Suppressor macrophage treated with lipopolysaccharide for 1 hour (primary cell): ENCODE measurements at places on chromosomes 1 and 21.
A peak's percentile ranks its signal among the peaks of the same experiment; 100 is the strongest.

GRCh38 chr1:172414331-172414730, 6.2 kb upstream of the C1orf105 start:
- DNase-seq, result no peak

- DNase-seq, result no peak
These were observed 64.8 kb downstream of the ATP2B4 start for GRCh38 chr1:203691447-203691846.

- no peak for DNase-seq
These were observed 75.4 kb downstream of the UBE4B start for GRCh38 chr1:10108134-10108663.

DNA sequence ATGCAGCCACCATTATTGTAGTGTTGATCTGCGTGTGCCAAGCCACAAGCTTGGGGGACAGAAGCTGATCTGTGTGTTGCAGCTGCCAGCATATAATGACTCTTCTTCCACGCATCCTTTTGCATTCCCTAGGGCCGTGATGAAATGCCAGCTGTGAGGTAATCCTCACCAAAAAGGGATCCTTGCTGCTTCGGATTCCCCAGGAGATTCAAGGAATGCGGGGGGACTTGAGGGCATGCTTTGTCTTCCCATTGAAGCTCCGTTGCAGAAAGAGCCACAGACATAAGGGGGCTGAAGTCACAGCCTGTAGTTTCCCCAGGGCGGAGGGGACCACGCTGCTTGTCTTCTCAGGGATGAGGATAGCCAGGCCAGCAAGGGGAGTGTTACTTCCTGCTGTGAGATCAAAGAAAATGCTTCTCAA, 281.6 kb upstream of the FMN2 start:
- DNase-seq, result no peak

DNA sequence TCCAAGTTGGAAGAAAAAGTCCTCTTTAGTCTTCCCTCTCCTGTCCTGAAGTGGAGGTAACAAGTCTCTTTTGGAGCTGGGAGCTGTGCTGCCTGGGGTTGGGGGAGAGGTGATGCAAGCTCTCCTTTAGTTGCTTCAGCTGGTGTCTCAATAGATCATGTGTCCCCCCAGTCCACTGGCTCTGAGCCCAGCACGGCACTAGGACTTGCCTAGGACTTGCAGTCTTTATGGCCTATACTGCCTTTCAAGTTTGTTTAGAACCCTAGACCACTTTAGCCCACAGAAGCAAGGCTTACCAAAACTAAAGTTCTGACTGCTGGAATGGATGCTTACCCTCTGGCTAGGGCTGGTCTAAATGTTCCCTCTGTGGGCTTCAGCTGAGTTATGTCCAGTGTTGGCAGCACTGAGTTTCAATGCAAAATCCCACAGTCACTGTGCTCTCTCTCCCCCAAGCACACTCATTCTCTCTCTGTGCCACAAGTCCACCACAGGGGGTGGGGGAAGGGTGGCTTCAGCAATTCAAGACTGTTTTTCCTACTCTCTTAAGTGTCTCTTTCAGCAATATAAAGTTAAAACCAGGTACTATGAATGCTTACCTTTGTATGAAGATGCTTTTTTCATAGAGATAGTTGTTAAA, 185.0 kb downstream of the DNAH14 start:
- no peak for DNase-seq

DNA sequence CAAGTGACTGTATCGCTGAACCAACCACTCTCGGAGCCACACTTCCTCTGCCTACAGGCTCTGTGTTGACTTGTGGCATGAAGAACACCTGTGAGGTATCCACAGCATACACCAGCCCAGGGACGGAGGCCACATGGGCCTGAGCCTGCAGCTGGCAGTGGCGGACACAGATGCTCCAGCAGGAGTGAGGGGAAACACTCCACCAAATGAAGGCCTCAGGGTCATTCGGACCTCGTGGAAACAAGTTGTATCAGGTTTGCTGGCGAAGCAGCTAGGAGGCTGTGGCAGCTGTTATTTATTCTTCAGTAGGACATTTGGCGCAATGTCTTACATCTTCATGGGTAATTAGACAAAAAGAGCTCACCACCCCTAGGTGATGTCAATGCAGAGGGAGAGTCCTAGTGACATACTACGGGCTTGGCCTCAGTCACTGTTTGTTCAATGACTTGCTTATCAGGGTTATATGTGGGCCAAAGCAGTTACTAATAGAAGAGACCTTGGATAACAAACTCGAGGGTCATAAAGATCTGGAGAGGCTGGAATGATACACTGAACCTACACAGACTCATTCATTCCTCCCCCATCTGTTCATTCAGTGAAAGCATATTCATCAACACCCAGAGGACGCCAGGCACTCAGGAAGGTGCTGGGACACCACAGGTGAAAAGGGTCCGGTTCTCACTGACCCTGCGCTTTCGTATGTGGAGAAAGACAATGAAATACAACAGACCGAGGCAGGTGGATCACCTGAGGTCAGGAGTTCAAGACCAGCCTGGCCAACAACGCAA, 11.6 kb upstream of the ETS2 start:
- no peak for DNase-seq

GRCh38 chr1:68166348-68166747, 66.0 kb downstream of the WLS start:
- DNase-seq, result no peak

DNA sequence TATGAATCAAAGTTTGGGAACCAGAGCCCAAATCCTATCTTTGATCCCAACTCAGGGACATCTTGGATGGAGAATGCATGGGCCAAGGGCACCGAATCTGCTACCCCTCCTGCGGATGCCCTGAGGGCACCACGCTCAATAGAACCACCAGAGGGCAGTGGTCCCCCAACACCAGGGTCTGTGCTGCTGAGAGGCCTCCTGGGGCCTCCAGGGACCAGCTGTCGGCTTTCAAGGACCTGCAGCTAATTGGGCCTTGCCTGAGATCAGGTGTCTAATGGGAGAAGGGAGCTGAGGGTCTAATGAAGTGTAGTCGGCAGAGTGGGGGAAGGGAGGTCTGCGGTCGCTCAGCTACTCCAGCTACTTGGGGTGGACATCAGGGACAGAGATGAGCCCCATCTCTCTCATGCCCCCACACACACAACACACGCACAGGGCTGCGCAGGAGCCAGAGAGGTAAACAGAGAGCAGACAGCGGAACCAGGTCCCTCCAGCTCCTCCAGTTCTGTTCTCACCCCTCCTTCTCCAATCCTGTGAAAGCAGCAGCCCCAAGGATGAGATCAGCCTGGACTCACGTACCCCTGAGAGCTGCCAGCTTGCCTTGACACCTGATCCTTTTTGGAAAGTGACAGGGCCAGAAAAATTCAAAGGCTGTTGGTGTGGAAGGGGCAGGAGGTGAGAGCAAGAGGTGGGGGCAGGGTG, 34.9 kb upstream of the PPP1R15B start:
- DNase-seq, result peak; percentile 88

DNA sequence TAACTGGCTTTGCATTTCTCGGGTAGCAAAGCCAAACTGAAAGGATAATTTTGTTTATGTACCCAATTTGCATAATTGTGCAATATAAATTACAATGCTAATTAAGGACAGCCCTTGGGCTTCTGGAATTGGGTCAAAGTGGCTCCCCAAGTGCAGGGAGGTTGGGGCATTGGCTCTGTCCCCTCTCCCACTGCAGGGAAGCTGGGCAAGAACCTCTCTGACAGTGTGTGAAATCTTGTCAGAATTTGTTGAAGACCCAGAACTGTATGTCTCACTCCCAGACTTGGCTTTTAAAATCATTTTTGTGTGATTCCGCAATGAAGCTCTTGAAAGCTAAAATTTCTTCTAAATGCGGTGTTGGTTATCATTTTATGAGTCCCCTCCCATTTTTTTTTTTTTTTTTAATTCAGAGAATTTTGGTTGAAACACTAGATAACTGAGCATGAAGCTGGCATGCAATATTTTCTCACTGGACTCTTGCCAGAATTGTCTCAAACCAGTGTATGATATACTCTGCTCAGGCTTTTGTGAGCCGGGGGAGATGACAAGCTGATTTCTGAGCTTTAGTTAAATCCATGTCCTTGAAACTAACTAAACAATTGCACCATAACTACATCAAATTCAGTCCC, 878.9 kb upstream of the CXADR start:
- no peak for DNase-seq

- no peak for DNase-seq
These were observed 27.2 kb upstream of the FAM3B start for GRCh38 chr21:41289431-41289830.

GRCh38 chr1:165837838-165838364, 10.5 kb downstream of the UCK2 start:
- DNase-seq, result no peak

DNA sequence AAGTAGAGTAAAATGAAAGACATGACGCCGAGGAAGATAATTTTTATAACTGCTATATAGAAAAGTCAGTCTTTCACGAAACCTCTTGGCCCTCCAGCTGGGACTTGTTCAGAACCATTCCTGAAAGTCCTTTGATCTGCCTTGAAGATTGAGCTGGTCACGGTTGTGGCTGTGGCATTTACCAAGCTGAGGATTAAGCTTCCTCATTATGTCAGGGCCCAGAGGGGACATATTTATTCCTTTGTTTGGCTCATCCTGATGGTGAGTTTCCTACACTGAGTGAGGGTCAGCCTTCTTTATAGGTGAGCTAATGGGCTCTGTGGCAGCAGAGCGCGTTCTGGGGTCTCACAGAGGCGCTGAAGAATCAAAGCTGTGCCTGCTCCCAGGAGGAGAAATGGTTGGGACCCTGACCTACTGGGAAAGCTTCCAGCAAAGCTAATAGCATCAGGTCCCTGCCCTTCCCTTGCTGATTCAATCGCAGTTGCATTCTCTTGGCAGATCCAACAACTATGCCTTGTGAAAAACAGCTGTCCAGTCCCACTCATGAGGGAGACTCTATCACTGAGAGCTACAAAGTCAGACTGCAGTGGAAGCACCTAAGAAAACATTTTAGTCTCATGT, 43.2 kb upstream of the PBX1 start:
- no peak for DNase-seq

DNA sequence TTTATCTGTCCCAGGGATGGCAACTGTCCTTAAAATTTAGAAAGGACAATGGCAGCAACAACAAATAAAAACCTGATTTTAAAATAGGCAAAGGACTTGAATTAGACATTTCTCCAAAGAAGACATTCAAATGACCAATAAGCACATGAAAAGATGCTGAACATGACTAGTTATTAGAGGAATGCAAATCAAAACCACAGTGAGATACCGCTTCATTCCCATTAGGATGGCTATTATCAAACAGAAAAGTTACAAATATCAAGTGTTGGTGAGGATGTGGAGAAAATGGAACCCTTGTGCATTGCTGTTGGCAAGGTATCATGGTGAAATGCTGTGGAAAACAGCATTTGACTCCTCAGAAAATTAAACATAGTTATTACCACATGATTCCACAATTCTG, 120.7 kb downstream of the CRB1 start:
- no peak for DNase-seq

DNA sequence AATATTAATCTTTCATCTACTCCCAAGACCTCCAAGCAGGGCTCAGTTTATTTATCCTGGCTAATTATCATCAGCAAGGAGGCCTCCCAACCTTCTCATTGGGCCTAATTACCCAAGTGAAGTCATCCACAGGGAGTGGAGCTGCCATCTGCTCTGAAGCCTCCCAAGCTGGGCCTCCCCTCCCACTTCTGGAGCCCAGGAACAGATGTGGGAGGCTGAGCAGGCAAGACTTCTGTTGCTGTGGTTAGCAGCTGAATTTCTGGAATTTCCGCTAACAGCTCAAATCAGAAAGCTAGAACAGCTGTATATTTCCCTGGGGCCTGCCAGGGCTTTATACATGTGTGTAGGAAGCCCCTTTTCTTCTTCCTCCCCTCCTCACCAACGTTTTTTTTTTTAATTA, 127.5 kb downstream of the UCK2 start:
- DNase-seq, result peak; percentile 25

GRCh38 chr1:186112280-186112679, 262.8 kb downstream of the TPR start:
- DNase-seq, result no peak
